ENCODE measurements at places on chromosomes 6 and 20.

DNA sequence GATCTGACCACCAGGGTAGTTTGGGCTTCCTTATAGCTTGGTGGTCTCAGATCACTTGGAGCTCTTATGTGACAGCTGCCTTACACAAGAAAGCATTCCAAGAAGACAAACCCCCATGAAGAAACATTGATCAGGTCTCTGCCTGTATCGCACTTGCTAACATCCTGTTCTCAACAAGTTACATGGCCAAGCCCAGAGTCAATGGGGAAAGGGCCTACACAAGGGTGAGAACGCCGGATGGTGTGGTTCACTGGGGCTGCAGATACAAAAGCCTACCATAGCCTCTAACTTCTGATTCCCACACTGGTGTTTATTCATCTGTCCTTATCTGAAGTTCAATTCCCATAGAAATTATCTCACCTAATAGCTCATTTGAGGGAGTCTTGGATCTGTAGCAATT lies 235.5 kb downstream of the SYNDIG1 start:
- DNase-seq = no peak

GRCh38 chr6:122869437-122870024 lies 80.5 kb downstream of the SMPDL3A start:
- no peak for DNase-seq

DNA sequence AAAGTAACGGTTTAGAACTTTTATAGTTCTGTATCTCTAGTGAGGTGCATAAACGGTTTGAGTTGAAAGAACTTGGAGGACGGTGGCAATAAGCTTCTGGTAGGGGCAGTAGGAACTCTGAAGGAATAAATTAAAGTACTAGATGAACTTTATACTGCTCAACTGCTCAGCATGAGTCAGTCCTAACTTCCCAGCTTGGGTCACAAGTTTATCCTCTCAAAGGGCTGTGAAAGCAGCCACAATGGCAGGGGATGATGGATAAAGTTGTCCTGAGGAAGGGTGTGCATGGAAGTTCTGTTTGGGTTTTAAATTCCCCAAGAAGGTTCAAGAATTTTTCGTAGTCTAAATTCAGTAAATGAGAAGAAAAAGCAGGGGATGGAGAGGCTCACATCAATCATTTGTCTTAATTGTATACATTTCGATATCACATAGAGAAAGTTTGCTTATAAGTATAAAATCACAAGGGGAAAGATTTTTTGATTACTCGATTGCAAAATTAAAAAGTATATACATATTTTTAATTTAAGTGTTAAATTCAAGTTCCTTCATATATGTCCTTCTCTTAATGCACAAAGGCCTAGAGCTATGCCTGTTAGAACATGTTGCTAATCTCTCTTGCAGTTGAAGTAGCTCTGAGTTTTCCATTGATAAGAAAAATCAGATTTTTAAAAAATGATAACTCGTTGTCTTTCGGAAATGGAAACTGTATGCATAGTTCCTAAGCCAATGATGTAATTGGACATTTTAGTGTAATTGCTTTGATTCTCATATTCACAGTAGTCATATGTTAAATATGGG lies 55.3 kb upstream of the JAG1 start:
- no peak for DNase-seq

DNA sequence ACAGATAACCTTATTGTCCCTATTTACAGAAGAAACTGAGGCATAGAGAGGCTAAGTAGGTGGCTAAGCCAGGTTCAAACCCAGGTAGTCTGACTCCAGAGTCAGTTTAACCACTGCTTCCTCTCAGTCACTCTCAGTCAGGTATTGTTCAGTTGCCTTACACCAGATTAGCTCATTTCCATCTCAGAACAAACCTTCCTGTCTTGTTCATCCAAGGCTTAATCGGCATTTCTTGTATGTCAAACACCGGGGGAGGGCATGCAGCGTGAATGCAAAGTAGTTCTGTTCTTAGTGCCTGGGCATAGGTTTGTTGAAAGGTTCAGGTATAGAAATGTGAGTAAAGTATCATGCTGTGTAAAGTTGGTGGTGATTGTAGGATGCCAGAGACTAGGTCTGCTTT lies 51.7 kb downstream of the CTNNBL1 start:
- DNase-seq = peak; percentile 5

- DNase-seq = no peak
Observed at GRCh38 chr20:21063276-21063675, 42.9 kb downstream of the LINC00237 start.

GRCh38 chr6:32529697-32530430 lies at the start of gene HLA-DRB5:
HLA-DRB5 (minus strand) TSS chr6:32530287; CDS start chr6:32530224, 63 bp downstream.
- DNase-seq = no peak

- DNase-seq = no peak
Observed at GRCh38 chr20:61931476-61932198, 134.0 kb downstream of the TAF4 start.

DNA sequence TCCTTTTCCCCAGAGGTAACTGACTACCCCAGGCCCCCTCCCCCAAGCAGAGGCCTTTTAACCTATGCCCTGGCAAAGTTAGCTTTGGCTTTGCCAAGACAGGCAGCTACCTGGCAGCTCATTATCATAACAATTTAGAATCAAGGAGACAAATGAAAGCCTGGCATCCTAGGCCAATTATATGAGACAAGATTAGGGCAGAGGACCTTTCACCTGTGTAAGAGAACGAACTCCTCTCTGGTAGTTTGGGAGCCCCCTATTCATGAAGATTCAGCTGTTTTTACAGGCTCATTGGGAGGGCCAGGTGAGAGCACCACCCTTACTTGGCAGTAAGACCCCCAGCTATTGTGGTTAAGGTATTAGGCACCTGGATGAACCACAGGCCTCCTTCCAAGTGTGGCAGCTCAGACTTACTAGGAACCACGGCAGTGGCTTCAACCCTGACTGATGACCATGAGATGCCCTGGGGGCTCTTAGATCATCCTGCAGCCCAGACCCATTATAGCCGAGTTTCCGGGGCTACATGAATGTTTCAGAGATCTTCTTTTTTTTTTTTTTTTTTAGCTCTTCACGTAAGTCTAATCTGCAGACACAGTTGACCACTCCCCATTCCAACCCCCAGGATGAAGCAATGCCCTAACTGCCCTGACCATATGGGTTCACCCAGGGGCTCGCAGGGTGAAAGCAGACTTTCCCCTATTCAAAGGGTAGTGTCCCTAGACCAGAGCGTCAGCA lies 56.2 kb downstream of the RAB44 start:
- no peak for DNase-seq

GRCh38 chr20:51306521-51307358 lies 235.8 kb downstream of the NFATC2 start:
- peak; percentile 55 for DNase-seq

DNA sequence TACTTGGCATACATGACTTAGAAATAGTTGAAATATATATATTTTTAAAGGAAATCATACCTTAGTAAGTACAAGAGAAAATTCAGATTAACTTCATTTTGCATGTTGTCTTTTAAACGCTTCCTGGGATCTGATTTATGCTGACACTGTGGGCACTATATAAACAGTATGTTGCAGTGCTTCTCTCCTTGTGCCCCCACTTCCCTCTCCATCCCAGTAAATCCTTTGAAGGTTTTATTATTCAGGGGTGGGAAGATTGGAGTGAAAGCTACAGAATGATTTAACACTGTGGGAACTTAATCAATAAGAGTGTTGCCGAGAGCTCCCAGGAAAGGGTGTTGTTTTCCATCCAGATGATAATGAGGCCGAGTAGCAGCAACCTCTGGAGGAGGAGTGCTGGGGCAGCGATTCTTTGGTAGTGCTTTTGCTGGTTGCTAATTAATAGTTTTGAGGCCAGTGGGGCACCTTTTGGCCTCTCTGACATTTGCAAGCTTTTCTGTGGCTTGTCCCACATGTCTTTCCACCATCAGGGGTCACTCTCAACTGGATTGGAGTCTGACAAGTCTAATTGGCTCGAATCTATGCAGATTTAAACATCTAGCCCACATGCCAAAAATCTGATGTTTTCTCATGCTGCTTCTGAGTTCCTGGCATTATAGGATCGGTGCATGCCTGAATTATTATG lies 183.0 kb upstream of the MMS22L start:
- DNase-seq = no peak

- no peak for DNase-seq
Observed at GRCh38 chr6:42970871-42971612, 7.9 kb downstream of the PEX6 start.

DNA sequence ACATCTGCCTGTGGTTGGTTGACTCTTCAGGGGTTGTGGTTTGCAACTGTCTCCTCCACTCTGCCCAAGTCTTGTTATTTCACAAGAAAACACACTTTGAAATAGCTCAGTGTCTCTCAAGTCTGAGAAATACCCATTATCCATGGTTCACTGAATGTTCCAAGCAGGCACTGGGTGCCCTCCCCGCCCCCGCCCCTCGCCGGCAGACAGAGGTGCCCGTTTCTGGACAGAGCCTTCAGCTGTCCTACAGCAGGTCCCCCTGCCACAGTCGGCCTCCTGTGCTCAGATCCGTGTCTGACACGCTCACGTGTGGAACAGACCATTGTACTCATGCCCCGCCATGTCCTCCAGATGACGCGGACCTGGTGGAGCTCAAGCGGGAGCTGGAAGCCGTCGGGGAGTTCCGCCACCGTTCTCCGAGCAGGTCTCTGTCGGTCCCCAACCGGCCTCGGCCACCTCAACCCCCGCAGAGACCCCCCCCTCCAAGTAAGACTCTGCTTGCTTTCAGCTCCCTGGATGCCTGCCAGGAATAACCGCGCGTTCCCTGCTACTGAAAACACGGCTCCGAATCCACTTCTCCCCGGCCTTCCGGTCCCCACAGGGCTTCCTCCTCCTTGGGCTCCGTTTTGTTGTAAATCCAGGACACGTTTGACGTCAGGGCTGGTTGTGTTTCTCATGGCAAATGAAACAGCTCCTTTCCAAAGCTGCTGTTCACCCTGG lies 81.4 kb downstream of the SERAC1 start:
- DNase-seq = no peak

Data from CD4-positive, alpha-beta memory T cell (primary cell).